CD4-positive, alpha-beta T cell (primary cell): ENCODE measurements at places on chromosomes 6 and 20. TPM values are rescaled to one million over a fixed set of nuclear protein-coding genes. Genes with fewer than 3 reads are reported as not detected.

DNA sequence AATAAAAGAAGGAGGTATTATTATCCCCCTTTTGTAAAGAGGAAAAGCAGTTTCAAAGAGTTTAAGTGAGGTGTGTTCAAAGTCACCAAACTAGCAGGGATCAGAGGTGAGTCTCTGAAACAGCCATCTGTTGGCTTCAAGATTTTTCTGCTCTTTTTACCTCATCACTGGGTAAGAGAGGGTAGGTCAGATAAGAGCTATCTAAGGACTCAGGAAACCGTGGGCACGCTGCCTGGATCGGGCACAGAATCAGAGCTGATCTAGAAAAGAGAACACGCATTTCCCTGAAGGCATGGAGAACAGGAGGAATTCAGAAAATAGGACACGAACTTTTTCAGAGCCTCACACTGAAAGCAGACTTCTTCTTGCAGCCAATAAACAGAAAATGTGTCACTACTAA is 65.8 kb upstream of the LY86 start:
- H3K4me1 ChIP-seq: no peaks in the 10 kb centered on the region
- H3K27me3 ChIP-seq: peaks cover 5% of the 10 kb centered on the region
- no peak overlapping the region for H3K27ac ChIP-seq

GRCh38 chr20:11436113-11436905 is 481.4 kb upstream of the BTBD3 start:
- H3K36me3 ChIP-seq: no peaks in the 10 kb centered on the region
- H3K4me1 ChIP-seq: no peaks in the 10 kb centered on the region
- H3K27ac ChIP-seq: no peak overlapping the region
- no peaks in the 10 kb centered on the region for H3K27me3 ChIP-seq
- no peak for DNase-seq

DNA sequence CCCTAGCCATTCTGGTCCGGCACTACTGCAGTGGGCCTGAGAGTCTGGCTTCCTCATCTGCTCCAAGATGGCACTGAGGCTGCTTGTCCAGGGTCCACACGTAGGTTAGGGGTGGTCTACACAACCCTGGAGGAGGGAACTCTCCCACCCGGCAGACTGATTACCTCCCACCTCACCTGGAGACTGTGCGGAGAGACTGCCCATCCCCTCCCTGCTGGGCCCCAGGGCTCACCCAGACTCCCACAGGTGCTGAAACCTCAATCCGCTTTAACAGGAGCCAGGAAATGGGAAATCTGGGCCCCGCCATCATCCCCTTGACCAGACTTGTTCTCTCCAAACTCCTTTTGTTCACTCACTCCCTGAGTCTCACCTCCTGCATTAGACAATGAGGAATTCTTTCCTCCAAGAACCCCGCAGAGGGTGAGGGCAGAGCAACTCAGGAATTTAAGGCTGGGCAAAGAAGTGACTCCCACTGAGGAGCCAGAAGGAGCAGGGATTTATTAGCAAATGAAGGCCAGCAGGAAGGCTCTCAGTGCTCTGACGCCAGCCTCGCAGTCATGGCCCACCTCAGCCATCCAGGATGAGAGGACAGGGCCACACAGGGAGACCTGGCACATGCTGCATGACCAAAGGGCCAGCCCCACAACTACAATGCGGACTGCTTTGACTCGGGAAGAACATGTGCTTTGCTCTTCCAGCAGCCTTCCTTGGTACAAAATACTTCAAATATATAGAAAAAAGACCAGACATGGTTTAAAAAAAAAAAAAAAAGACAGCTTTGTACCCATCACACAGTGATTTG is 53.0 kb downstream of the CDK5RAP1 start:
- no peaks in the 10 kb centered on the region for H3K27me3 ChIP-seq
- DNase-seq: no peak
- no peak overlapping the region for H3K27ac ChIP-seq
- H3K4me1 ChIP-seq: peaks cover 15% of the 10 kb centered on the region

- peak overlapping the region; percentile 44 for H3K4me3 ChIP-seq
- no peaks in the 10 kb centered on the region for H3K36me3 ChIP-seq
- no peaks in the 10 kb centered on the region for H3K27me3 ChIP-seq
- peaks cover 18% of the 10 kb centered on the region for H3K4me1 ChIP-seq
Measured at GRCh38 chr6:138455746-138456400, 43.4 kb downstream of the NHSL1 start.

GRCh38 chr6:45049188-45049843 is 278.8 kb upstream of the RUNX2 start:
- H3K36me3 ChIP-seq: no peaks in the 10 kb centered on the region
- no peaks in the 10 kb centered on the region for H3K27me3 ChIP-seq
- DNase-seq: no peak
- H3K4me1 ChIP-seq: peaks cover 5% of the 10 kb centered on the region
- no peak overlapping the region for H3K27ac ChIP-seq

GRCh38 chr6:137944793-137945498 is 77.9 kb downstream of the TNFAIP3 start:
- H3K27me3 ChIP-seq: no peaks in the 10 kb centered on the region
- peaks cover 5% of the 10 kb centered on the region for H3K4me1 ChIP-seq
- H3K4me3 ChIP-seq: no peak overlapping the region
- H3K36me3 ChIP-seq: no peaks in the 10 kb centered on the region
- no peak overlapping the region for H3K27ac ChIP-seq

- no peaks in the 10 kb centered on the region for H3K27me3 ChIP-seq
- H3K4me3 ChIP-seq: no peak overlapping the region
Measured at GRCh38 chr20:33821270-33821836, 10.2 kb downstream of the CHMP4B start.

DNA sequence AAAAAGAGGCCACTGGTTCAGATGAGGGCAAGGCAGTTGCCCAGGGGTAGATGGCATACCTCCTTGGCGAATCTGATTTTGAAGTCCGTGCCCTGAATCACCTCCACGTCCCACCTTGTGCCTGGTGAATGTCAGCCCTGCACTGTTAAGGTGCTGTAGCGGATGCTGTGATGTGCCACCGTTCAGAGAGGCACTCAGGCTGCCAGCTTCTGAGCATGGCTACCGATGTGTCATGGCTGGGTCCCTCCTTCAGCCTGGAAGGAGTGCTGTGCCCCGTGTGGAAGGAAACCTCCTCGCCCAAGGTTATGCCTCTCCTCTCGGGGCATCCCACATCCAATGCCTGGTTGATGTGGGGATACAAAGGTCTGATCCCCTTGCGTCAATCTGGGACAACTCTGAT is 43.6 kb downstream of the UST start:
- no peak overlapping the region for H3K4me3 ChIP-seq
- H3K36me3 ChIP-seq: no peaks in the 10 kb centered on the region
- DNase-seq: no peak
- no peaks in the 10 kb centered on the region for H3K4me1 ChIP-seq

GRCh38 chr20:43899274-43900120 is 15.2 kb upstream of the TOX2 start:
- H3K27ac ChIP-seq: no peak overlapping the region
- DNase-seq: no peak

DNA sequence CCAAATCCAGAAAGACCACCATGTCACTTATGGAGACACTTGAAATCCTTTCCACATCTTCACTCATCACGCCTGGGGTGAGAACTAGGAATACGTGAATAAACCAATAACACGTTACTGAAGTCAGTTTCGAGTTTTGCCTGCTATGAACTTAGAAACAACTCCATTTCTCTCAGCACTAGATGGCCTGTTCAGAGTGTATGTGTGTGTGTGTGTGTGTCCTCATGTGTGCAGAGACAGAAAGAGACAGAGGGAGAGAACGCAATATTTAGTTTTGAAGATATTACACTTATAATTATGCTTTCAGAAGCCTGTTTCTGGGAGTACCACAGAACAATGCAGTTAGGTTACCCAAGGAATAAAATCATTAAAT is 81.2 kb upstream of the CCN6 start:
- H3K27me3 ChIP-seq: no peaks in the 10 kb centered on the region
- H3K4me1 ChIP-seq: peaks cover 42% of the 10 kb centered on the region
- H3K36me3 ChIP-seq: no peaks in the 10 kb centered on the region
- peak overlapping the region; percentile 8 for H3K4me3 ChIP-seq

- H3K27me3 ChIP-seq: no peaks in the 10 kb centered on the region
- no peak overlapping the region for H3K27ac ChIP-seq
- no peak overlapping the region for H3K4me3 ChIP-seq
- peaks cover 52% of the 10 kb centered on the region for H3K4me1 ChIP-seq
- no peak for DNase-seq
- H3K36me3 ChIP-seq: no peaks in the 10 kb centered on the region
Measured at GRCh38 chr6:7157752-7158616, 50.2 kb downstream of the RREB1 start.

DNA sequence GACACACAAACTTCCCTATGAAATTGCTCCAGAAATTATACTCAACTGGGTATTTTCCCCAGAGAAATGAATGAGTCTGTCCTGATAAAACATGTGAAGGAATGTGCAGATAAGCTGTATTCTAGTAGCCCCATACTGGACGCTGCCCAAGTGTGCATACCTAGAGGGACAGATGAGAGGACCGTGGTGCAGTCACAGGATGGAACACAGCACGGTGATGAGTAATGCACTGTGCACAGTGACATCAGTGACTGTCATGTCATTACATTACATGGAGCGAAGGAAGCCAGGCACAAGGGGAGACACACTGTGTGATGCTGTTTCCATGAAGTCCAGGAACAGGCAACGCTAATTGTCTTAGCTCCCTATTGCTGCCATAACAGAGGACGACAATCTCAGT is 155.5 kb downstream of the CDH4 start:
- no peaks in the 10 kb centered on the region for H3K36me3 ChIP-seq
- no peak overlapping the region for H3K27ac ChIP-seq
- no peak overlapping the region for H3K4me3 ChIP-seq
- DNase-seq: no peak

GRCh38 chr20:11331096-11331495 is 586.6 kb upstream of the BTBD3 start:
- no peaks in the 10 kb centered on the region for H3K4me1 ChIP-seq
- H3K27me3 ChIP-seq: no peaks in the 10 kb centered on the region
- no peak overlapping the region for H3K4me3 ChIP-seq
- DNase-seq: no peak
- H3K27ac ChIP-seq: no peak overlapping the region

The PPP1R16B gene
- 91.1 TPM for total RNA-seq

The RFX6 gene
- not detected for total RNA-seq

The CAGE1 gene
- 0.38 TPM for total RNA-seq

The DEF6 gene
- total RNA-seq: 209 TPM

The PRKN gene
- 5.4 TPM for total RNA-seq

The C20orf204 gene
- 6.1 TPM for total RNA-seq

The SCRT2 gene
- not detected for total RNA-seq

The MUCL3 gene
- total RNA-seq: not detected

The GMPR gene
- total RNA-seq: 0.63 TPM

The POU3F2 gene
- not detected for total RNA-seq
